ENCODE measurements at places on chromosomes 7 and 10. TPM values are rescaled to one million over a fixed set of nuclear protein-coding genes. Genes with fewer than 3 reads are reported as not detected.

- H3K27ac ChIP-seq, result peak overlapping the region; percentile 65
- H3K36me3 ChIP-seq, result no peaks in the 10 kb centered on the region
- H3K4me3 ChIP-seq, result peak overlapping the region; percentile 76
- DNase-seq, result no peak
- peaks cover 16% of the 10 kb centered on the region for H3K4me1 ChIP-seq
Measured at GRCh38 chr10:13161857-13162271, 506 bp downstream of the MCM10 start.

- no peaks in the 10 kb centered on the region for H3K4me1 ChIP-seq
- H3K27me3 ChIP-seq, result peaks cover 2% of the 10 kb centered on the region
- no peak overlapping the region for H3K27ac ChIP-seq
- no peaks in the 10 kb centered on the region for H3K36me3 ChIP-seq
Measured at GRCh38 chr7:32616625-32617024, 121.3 kb downstream of the AVL9 start.

GRCh38 chr7:48049850-48050249 is 14.5 kb downstream of the C7orf57 start:
- no peaks in the 10 kb centered on the region for H3K36me3 ChIP-seq
- peaks cover 6% of the 10 kb centered on the region for H3K4me1 ChIP-seq
- no peak for DNase-seq
- H3K27ac ChIP-seq, result no peak overlapping the region
- H3K4me3 ChIP-seq, result no peak overlapping the region
- H3K27me3 ChIP-seq, result no peaks in the 10 kb centered on the region

GRCh38 chr10:1873661-1874315 is 136.5 kb upstream of the ADARB2 start:
- H3K27ac ChIP-seq, result no peak overlapping the region
- H3K4me3 ChIP-seq, result no peak overlapping the region

Gene FOXP2
- not detected for total RNA-seq

Gene MEOX2
- total RNA-seq, result not detected

DNA sequence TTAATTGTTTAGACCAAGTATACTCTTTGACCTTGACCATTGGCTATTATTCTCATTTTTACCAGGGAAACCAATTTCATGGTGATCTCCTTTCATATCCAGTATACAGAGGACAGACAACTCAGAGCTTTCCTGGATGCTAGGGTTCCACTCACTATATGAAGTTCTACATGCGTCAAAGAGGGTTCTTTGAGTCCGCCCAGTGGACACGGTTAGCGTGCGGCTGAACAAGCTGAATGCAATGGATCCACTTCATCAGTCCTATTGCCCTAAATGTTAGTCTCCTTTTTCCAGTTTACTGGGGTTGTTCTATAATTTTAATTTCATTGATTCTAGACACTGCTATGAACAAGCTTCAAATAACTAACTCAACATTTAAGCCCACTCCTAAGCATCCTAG is 162.4 kb upstream of the PCLO start:
- no peak for DNase-seq
- H3K4me3 ChIP-seq, result no peak overlapping the region

DNA sequence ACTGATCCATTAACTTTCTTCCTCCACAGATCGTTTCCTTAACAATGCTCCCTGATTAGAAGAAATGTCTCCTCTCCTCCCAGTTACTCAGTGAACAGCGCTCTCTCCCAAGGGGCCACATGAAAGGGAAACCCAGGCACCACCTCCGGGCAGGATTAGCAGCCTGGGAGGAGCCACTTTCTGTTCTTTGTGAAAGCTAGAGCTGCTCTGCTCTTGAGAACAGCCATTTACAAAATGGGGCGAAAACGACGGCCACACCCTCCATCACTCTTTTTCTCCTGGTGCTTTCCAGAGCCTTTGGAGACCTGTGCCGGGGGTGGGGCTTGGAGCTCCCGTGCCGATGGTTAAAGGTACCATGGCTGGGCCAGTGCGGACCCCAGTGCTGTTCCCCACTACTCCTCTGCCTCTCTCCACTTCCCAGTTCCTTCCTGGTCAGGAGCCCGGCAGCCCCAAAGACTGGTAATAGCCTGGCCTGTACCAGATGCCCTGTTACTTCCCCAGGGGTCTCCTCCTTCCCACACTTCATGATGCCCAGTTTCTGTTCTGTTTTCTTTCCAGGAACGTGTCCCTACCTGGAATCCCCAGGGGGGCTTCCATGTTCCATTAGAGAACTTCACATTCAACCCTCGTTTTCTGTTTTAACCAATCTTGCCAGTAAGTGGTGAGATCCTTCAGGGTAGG is 402.9 kb upstream of the GALNT17 start:
- H3K4me1 ChIP-seq, result no peaks in the 10 kb centered on the region
- H3K27ac ChIP-seq, result no peak overlapping the region
- no peak overlapping the region for H3K4me3 ChIP-seq
- peaks cover 2% of the 10 kb centered on the region for H3K27me3 ChIP-seq
- no peaks in the 10 kb centered on the region for H3K36me3 ChIP-seq

GRCh38 chr10:121403527-121403926 is 194.7 kb downstream of the FGFR2 start:
- no peaks in the 10 kb centered on the region for H3K4me1 ChIP-seq
- no peak overlapping the region for H3K27ac ChIP-seq
- no peak overlapping the region for H3K4me3 ChIP-seq
- no peak for DNase-seq

GRCh38 chr10:88120075-88120474 is 256.6 kb downstream of the PTEN start:
- no peak overlapping the region for H3K4me3 ChIP-seq
- no peaks in the 10 kb centered on the region for H3K27me3 ChIP-seq
- H3K36me3 ChIP-seq, result no peaks in the 10 kb centered on the region
- no peak for DNase-seq
- peaks cover 29% of the 10 kb centered on the region for H3K4me1 ChIP-seq

Data from CD4-positive, CD25-positive, alpha-beta regulatory T cell (primary cell).